ENCODE measurements at places on chromosomes 11 and 22.

- no peak for DNase-seq
Observed at GRCh38 chr22:35949243-35949642, 79.4 kb downstream of the RBFOX2 start.

DNA sequence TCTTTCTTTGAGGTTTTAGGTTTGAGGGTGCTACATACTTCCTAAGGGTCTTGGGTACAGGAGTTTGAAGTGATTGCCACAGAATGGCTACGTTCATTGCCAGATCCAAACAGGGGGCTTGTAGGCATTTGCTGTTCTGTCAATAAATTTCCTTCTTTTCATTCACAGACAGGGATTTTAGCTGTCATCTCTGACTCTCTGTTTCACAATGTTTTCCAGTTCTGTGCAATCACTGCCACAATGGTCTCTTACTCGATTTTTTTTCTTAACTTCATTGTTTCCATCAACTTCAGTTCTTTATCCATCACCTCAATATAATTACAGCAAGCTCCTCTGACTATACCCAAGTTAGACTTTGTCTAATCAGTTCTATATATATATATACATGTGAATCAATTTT is 6.2 kb upstream of the HBD start:
- DNase-seq, result no peak

DNA sequence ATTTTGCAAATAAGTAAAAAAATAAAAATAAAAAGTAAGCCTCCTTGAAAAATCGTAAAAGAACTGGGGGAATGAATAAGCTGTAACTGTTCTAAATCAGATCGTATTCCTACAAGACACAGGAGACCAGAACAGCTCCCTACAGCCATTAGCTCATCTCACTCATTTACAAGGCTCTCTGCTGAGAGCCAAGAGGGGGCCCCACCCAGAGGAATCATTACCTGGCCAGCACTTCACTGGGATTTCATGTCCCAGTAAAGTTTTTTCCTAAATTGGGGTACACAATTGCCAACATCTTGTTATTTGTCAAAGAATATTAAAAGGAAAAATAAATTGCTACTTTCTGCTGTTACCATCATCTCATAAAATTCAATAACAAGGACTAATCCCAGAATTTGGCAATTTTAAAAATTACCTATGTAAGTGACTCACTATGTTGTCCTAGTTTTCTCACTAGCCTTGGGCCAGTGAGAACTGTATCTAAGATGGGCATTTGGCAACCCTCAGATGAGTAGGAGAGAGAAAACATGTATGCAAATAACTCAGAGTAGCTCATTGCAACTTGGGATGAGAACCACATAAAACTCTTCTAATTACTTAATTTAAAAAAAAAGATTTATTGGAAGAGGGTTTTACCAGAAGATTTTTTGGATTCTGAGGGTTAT is 18.4 kb upstream of the SMTN start:
- no peak for DNase-seq

- DNase-seq, result no peak
Observed at GRCh38 chr11:85886089-85887056, 31.2 kb downstream of the CCDC83 start.

DNA sequence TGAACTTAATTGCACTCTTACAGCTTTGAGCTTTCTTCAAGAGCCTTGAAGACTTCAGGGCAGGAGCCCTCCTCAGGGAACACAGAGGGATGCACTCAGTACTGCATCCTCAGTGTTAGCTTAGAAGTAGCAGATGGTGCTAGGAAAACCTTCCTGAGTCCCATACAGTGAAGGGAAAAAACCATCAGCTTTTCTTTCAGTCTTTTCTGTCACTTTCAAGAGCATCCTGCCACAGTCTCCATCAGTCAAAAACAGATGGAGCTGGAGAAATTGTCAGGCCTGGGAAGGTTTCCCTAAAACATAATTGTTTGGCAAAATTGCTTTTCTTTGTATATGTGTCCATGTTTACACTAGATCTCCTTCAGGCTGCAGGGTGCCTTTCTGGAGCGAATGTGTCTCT is 384.1 kb downstream of the NELL1 start:
- DNase-seq, result no peak

GRCh38 chr22:48382197-48382596 is 1445.5 kb downstream of the BRD1 start:
- no peak for DNase-seq

GRCh38 chr11:78946945-78947902 is 372.6 kb upstream of the NARS2 start:
- no peak for DNase-seq

All from activated naive CD4-positive, alpha-beta T cell treated with anti-CD3 and anti-CD28 coated beads, Interleukin-2, amount 50 U/mL, for 16 hours (primary cell).